ENCODE measurements at places on chromosomes 7 and 10.

DNA sequence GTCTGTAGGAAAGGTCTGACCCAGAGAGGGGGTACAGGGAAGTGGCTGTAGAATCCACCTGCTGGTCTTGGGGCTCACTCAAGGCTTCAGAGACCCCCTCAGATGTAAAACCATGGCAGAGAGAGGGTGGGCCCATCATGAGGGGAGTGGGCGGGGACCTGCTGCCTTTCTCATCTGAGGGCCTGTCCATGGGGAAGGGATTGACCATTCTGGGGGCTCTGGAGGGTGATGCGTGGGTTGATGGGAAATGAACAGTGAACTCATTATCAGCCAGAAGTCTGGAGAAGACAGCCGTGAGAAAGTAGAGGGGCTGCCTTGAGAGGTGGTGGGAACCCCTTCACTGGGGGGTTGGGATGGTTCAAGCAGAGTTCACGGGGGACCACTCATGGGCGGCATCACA is 66.8 kb downstream of the MINDY4 start:
- DNase-seq: no peak

- no peak for DNase-seq
Observed at GRCh38 chr10:105041956-105042355, 400.9 kb downstream of the SORCS3 start.

DNA sequence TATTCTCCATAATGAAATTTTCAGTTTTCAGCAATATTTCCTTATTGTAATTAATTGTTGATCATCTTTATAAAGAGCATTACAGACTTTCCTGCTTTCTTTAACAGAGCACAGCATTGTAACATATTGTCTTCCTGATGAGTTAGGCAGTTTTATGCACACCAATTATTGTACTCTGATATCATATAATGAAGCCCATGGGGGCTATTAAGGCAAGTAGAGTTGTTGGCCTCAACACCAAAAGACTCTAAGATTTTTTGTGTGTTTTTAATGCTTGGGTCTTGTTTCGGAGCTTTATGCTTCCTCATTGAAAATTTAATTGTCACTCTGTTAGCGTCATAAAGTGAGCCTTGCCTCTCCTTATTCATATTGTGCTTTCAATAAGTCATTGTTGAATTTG is 49.2 kb upstream of the ARID5B start:
- no peak for DNase-seq

DNA sequence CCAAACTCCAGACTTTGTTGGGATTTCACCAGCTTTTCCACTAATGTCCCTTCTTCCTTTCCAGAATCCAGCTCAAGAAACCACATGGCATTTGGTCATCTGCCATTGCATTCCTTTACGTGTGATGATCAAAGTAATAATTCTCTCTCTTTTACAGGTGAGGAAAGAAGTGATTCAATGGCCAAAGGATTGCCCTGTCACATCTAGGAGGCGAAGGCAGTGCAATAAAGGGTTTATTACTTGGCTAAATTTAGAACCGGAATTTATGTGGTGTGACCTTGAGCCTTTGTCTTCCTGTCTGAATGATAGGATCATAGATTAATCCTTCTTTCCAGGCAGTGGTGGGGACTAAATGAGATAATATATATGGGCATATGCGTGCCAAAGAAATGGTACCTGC is 58.3 kb upstream of the COBL start:
- no peak for DNase-seq

DNA sequence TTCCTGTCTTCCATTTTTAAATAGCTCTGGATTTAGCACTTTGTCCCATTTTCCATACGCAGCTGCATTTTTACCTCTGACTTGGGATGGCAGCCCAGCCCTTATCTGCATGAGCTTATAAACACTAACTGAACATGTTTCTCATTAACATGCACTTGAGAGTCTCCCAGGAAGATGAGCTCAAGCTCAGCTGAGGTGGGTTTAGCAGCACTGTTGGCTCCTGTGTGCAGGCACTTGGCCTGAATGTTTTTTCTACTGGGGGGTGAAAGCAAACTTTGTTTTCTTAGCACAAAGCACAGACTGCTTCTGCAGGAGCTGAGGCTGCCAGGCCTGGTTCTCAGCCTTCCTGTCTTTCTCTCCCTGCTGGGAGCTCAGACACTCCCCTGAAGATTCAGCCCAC is 1093.6 kb upstream of the AUTS2 start:
- DNase-seq: no peak

GRCh38 chr7:148723166-148723559 is 24.5 kb downstream of the CUL1 start:
- DNase-seq: no peak

GRCh38 chr10:58399410-58399809 is 14.2 kb downstream of the TFAM start:
- DNase-seq: no peak

- DNase-seq: no peak
Observed at GRCh38 chr10:43001427-43001795, 75.5 kb upstream of the RET start.

DNA sequence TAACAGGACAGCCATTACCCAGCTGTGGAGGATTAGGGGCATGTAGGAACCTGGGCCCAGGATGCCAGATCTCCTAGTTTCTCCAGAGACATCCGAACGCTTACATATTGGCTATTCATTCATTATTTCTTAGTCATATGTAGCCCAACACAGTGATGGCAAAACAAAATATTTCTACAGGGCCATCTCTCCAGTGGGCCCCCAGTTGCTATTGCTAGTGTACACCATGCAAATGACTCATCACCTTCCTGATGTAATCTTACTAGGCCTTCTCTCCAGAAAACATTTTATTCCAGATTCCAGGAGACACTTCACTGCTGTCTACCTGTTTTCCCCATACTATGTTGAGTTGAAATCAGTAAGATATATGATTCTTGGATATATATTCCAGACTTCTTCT is 201.7 kb downstream of the PLXDC2 start:
- DNase-seq: peak; percentile 46

GRCh38 chr7:140653319-140654108 is 12.9 kb upstream of the DENND2A start:
- DNase-seq: peak; percentile 61

DNA sequence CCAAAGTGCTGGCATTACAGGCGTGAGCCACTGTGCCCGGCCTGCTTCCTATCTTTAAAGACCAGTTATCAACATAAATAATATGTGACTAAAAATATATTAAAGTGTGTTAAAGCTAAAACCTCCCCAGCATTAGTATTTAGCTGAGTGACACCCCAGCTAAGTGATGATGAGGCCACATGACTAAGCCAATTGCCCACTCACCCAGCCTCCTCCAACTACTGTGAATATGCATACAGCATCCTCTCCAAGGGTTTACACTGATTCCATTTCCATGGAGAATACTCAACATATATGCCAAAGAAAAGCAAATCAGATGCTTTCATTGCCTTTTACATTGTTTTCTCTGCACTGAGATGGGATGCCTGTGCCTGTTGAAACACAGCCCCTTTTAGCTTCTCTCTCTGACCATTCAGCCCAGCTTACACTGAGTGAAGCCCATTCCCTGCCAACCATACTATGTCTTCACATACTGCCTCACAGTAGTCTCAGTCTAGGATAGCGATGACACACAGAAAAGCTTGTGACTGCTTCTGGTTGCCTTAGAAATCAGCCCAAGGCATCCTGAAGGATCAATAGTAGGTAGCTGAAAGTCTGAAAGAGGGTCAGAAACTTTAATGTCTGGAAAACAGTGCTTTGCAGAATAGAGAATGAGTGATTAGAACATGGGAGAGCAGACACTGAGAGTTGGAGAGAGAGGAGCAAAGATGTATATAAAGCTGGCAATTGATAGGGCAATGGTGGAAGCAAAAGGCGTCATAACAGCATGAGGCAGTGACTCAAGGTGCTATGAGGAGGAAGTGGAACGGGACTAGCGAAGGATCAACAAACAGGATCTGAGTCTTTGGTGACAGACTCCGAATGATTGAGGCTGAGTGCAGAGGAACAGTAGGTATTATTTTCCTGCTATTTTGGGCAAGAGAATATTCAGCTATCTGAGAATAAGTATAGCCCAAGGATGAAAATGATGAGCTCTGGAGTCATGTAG is 19.8 kb upstream of the ATE1 start:
- DNase-seq: peak; percentile 27

GRCh38 chr10:103626178-103626577 is 132.7 kb downstream of the NEURL1 start:
- DNase-seq: no peak

DNA sequence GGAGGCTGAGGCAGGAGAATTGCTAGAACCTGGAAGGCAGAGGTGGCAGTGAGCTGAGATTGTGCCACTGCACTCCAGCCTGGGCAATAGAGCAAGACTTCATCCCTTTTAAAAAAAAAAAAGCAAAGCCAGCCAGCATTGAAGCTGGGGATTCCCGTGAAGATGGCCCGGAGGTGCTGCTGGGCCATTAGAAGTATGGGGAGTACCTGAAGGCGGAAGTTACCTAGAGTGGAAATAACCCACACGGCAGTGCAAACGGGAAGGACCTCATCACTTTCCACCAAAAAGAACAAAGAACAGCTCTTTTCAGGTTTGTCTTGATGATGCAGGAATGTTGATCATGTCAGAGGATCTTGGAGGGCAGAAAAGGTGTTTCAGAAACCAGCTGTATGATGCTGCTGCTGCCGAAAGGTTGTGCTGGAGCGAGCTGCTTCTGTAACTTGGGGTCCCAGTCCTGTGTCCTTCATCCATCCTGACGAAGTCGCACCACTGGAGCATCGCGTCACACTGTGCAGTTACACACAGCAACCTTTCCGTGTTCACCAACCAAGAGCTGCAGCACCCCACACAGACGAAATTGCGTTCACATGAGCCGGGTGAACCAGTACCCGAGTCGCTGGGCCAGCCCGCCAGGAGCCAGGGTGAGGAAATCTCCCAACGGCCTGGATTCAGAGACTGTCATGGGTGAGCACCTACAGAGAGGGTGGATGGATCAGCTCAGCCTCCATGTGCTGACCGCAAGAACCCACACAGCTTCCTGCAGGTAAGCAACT is 8.2 kb downstream of the ZFAND2A start:
- no peak for DNase-seq

GRCh38 chr7:30396389-30396788 is 82.2 kb downstream of the NOD1 start:
- no peak for DNase-seq

DNA sequence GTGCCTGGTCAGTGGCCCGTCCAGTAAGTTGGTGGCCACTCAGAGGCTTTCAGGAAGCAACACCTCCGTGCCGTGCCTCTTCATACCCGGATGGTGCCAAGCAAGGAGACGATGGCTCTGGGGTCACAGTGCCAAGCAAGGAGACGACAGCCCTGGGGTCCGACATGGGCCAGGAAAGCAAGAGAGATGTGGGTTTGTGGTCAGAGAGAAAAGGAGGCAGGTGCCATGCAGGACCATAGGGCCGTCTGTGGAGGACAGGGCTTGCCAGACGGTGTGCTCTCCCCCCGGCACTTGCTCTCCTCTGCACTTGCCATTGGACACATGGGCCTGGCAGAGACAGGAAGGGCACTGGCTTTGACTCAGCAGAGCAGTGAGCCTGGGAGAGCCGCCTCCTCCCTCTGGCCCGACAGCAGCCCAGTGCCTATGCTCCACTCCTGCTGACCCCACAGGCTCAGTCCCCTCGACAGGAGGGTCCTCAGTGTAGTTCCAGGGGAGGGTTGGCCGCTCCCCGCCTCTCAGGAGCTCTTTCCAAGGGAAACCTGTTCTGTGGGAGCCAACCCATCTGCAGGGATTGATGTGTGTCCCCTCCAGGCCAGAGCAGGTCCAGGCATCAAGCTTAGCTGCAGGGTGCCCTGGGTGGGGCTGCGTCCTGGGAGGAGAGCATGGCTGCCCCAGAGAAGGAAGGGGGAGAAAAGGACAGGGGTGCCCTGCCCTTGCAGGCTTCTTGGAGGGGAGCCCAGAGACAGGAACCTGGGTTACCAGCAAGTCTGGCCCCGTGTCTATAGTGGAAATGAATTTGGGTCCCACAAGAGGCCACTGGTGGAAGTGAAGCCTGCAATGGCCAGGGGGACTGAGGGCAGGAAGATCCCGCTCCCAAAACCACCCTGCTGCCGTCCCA is 7.6 kb upstream of the CALML5 start:
- no peak for DNase-seq

- peak; percentile 92 for DNase-seq
Observed at GRCh38 chr7:134619627-134620331, 26.9 kb upstream of the BPGM start.

DNA sequence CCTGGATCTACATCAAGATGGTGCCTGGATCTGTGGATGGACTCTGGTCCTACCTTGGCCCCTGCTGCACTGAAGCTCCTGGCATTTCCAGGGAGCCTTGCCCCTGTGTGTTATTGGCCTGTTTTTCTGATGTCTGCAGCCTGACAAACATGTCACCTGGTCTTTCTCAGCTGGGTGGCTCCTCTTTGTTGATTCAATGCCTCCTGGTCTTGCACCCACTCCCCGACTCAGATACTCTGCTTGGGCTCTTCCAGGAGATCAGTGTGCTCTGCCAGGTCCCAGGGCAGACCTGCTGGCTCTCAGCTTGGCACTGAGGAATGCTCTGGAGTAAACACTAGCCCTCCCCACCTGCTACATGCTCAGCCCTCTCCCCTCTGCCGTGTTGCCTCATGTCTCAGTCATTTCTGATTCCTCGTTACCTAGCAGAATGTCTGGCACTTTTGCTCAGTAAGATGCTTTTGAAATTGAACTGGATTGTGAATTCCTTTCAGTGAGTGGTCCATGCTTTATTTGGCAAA is 253.3 kb upstream of the BMPER start:
- no peak for DNase-seq

DNA sequence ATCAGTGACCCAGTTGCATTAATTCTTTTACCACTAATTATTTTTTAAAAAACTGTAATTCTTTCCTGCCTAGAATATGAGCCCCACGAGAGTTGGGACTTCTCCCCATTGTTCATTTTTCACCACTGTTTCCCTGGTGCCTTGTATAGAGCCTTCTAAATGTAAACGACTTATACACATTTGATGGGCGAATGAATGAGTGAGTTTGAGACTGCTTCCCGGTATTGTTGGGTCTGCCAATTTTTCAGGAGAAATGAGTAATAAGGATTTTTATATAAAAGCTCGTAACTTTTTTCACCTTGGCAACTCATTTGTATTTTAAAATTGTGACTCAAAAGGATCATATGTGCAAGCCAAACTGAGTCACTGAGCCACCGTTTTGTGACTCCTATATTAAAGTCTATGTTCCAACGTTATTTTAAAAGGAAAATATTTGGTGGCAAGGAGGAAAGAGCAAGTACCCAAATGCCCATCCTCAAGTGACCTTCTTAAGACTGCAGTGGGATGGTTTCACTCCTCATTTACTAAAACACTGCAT is 621.3 kb downstream of the KCNMA1 start:
- no peak for DNase-seq

- no peak for DNase-seq
Observed at GRCh38 chr10:62860946-62861345, 44.8 kb upstream of the EGR2 start.

DNA sequence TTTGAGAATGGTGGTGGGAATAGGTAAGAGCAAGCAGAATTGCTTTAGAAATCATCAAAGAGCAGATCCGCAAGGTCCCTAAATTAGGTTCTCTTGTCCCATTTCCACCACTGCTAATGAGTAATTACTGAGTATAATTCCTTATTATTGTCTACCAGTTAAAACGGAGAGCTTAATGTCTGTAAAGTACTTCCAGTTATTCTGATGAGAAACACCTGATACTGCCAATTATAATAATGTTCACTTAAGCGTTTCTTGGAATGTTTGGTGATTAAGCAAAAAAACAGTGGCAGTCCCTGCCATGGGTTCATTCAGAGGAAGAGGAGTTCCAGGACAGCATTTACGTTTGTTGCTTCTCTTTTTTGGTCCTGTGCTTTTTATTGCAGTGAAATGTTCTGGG is 358.5 kb upstream of the GALNT17 start:
- no peak for DNase-seq

Measured in brain microvascular endothelial cell (primary cell).